Right kidney (tissue), 9 donors: ENCODE measurements at places on chromosomes 3 and 15.

DNA sequence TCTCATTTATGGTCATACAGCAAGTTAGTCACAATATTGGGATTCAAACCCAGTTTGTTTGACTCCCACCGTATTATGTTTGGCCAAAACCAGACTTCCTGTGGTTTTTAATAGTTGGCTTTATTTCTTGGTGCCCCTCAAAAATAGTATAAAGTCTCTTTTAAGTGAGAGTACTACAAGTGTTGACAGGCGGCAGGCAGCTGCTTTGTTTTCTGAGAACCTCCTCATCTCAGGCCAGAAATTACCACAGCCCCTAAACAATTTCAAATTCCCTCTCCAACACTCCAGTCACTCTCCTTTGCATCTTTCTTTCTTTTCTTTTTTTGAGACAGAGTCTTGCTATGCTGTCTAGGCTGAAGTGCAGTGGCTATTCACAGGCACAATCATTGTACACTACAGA is 121.5 kb downstream of the POLR2M start:
- DNase-seq = no peak

DNA sequence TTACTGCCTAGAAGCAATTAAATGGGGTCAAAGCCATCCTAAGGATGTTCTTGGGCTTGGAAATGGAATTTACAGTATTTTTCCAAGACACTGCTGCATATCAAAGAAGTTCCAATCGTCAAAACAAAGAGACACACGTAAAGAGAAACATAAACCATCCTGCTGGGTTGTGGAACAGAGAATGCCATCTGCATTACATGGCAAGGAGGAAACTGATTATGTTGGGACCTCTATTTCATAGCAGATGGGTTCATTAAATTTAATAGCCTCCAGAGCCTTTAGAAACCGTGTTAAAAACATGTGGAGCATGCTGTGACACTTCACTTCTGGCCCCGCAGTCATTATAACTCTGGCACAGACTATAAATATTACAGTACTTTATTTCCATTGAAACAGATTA is 154.6 kb downstream of the LRTM1 start:
- no peak for DNase-seq

DNA sequence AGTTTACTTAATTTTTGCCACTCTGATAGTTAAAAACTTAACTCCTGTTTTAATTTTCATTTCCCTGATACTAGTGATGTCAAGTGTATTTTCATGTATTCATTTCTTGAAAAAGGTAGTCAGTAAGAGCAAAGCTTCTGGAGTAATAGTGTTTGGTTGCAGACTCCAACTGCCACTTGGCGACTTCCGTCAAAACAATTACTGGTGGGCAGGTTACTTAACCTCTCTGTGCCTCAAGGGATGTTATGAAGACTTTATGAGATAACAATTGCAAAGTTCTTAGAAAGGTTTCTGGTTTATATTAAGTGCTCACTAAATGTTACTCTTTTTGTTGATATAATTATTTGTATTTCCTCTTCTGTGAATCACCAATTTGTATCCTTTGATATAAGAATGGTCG is 129.7 kb downstream of the NFKBIZ start:
- DNase-seq = no peak

DNA sequence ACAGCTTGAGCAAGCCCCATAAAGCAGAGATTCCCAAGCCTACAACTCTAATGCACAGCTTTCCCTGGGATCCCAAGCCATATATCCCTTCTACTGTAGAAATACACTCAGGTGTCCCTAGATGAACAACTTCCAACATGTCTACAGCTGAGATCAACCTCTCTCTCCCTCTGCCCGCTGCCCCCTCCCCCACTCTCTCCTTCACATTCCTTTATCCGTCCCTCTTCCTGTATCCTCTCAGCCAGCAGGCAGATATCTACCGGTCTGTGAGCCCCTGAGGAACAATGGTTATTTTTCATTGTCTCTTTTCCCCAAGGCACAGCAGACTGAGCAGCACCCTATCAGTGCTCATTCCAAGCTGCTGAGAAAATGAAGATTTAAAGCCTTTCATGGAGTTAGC is 138.6 kb downstream of the SUCLG2 start:
- DNase-seq = no peak

GRCh38 chr15:40463886-40464545 is 6.8 kb upstream of the CHST14 start:
- no peak for DNase-seq

DNA sequence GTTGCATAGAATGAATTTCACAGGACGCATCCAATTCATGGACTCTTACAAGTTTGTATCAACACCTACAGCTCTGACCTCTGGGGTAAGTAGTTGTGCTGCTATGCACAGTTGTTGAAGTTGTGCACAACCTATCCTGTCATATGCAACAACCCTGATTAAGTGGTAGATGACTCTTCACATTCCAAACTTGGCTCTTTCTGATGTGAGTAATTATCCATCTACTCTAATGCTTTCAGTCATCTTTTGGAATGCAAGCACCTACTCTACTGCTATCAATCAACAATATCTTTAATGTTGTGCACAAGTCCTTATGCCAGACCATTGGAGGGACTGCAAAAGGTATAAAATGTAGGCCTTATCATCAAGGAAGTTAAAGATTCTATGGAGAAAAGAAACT is 921.4 kb downstream of the MCTP2 start:
- no peak for DNase-seq

- DNase-seq = no peak
Observed at GRCh38 chr15:69653846-69654245, 201.2 kb downstream of the RPLP1 start.

DNA sequence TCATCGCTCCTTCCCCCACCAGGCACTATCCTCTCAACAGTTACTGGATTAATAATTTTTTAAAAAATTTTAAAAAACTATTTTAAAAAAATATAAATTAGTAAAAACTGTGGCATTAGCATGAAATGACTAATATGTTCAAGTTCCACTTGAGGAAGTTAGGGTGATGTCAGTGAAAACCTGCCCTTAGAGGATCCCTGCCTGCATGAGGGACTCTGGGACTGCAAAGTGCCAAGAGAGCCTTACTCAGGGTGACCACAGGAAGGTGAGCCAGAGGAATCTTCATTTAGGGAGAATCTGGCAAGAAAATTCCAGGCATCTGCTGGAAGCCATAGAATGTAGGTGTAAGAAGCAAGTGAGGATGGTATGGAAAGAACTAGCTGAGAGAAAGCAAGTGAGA is 157.7 kb upstream of the BCL6 start:
- DNase-seq = no peak

DNA sequence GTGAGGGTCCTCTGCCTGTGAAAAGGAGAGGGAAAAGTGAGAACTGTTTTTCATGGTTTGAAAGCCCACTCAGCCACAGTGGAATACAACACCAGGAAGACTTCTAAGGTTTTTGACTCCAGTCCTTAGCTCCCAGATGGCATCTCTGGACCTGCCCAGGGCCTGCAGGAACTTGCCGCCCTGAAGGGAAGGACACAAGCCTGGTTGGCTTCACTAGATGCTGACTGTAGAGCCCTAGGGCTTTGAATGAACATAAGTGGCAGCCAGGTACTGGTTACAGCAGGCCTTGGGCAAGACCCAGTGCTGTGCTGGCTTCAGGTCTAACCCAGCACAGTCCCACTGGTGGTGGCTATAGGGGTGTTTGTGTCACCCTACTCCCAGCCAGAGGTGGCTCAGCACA is 21.3 kb upstream of the TMEM266 start:
- no peak for DNase-seq

DNA sequence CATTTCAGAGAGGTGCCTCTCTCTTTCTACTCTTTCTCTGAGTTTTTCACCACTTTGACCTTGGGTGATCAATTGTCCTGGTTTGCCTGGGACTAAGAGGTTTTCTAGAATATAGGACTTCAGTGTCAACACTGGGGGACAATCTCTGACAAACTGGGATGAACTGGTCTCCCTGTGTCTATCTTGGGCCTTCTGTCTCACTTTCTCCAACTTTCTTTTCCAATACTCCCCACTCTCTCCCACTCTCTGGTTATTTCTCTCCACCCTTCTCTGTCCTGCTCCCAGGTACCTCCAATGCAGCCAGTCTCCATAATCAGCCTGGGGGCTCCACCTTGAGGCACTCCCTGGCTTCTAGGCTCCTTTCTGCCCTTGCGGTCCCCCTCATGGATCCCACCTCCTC is 4.7 kb upstream of the ITGA11 start:
- DNase-seq = no peak

- no peak for DNase-seq
Observed at GRCh38 chr3:57586778-57587177, 10.4 kb downstream of the ARF4 start.

DNA sequence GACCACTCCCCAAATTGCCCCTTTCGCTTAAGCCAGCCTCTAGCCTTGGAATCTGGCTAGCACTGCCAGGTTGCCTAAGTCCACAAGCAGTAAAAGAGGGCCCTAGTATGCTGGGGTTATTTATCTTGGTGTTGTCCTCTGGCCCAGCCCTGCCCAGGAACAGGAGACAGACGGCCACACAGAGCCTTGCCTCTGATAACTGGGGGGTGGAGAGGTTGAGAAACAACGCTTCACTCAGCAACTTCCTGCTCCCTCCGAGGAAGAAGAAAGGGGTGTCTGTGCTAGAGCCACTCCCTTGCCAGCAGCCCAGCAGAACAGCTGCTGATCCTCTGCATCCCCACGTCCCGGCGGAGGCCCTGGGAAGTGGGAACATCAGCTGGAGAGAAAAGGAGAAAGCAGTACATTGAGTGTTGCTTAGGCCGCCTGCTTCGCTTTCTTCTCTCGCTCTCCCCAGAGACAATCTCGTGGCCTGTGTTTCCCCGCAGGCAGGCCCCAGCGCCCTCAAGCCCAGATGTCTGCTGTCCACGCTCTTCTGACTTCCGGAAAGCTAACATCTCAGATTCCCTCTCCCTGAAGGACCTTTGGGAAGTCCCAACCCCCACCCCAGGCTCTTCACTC is 22.6 kb upstream of the C3orf70 start:
- DNase-seq = peak; percentile 66

DNA sequence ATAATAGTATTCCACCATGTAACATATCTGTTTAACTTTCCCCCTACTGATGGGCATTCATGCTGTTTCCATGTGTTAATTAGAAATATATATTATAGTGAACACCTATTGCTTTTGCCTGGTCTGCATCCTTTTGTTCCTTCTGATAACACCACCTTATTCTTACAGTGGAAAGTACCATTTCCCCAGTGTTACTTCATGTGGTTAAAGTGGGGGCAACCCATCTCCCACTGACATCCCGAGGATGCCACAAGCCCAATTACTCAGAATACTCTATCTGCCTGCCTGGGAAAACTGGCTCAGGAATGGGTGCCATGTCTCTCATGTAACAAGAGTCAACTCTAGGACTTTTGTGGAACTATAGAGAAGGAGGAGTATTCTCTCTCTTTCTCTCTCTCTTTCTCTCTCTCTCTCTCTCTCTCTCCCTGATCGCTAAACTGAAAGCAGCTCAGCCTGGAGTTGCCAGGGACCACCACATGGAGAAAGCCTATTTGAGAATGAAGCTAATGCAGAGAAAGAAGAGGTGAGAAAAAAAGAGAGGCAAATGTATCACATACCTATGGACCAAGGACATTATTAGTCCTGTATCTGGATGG is 66.4 kb upstream of the PPIB start:
- no peak for DNase-seq

- DNase-seq = no peak
Observed at GRCh38 chr3:191302451-191302850, 26.7 kb upstream of the CCDC50 start.

DNA sequence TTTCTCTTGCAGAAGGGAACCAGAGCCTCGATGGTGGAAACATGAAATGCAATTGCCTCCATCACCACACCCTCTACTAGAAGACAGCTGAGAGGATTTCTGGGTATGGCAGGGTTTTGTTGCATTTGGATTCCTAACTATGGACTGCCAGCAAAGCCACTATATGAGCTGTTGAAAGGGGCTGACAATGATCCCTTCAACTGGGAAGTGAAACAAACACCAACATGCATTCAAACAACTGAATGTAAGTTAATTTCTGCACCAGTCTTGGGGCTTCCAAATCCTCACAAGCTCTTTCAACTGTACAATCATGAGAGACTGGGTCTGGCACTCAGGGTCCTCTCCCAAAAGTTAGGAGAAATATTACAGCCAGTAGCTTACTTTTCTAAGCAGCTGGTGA is 116.7 kb upstream of the PLCL2 start:
- no peak for DNase-seq

- no peak for DNase-seq
Observed at GRCh38 chr3:59771768-59772181, 722.0 kb upstream of the CFAP20DC start.

- DNase-seq = no peak
Observed at GRCh38 chr3:158663832-158664231, 8.6 kb downstream of the LXN start.

- no peak for DNase-seq
Observed at GRCh38 chr3:129628169-129628522, 21.7 kb upstream of the PLXND1 start.

GRCh38 chr3:64369390-64369789 is 144.1 kb upstream of the PRICKLE2 start:
- no peak for DNase-seq

GRCh38 chr3:55719508-55719907 is 232.4 kb upstream of the WNT5A start:
- DNase-seq = no peak

- no peak for DNase-seq
Observed at GRCh38 chr3:44981220-44981619, 5.2 kb downstream of the EXOSC7 start.

- DNase-seq = no peak
Observed at GRCh38 chr3:28328188-28329151, 20.1 kb upstream of the ZCWPW2 start.

DNA sequence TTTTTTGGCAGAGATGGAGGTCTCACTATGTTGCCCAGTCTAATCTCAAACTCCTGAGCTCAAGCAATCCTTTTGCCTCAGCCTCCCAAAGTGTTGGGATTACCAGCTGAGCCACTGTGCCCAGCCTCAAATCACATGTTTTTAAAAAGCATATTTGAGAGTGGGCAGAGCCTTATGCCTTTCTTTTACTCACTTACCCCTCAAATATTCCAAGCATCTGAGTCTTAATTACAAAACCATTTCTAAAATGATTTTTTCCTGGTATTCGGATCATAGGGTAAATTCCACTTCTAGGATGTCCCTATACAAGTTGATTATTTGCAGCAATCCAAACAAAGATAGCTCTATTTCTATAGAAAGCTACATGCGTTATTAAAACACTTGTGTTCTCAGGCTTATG is 106.1 kb downstream of the RFTN1 start:
- no peak for DNase-seq

GRCh38 chr15:97804950-97805349 is 155.6 kb upstream of the ARRDC4 start:
- DNase-seq = no peak

GRCh38 chr3:3559786-3560185 is 239.4 kb upstream of the LRRN1 start:
- no peak for DNase-seq

DNA sequence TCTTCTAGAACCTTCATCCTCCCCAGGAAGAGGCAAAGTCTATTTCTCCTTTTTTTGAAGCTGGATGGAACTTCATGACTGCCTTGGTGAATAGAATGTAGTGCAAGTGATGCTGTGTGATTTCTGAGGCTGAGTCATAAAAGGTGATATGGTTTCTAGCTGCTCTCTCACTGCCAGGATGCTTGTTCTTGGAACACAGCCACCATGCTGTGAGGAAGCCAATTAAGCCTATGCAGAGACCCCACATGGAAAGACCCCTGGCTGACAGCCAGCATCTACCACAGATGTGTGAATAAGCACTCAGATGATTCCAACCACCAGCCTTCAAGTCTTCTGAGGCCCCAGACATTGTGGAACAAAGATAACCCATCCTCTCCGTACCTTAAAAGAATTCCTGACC is 57.0 kb downstream of the ISL2 start:
- no peak for DNase-seq
